Caudate nucleus (tissue), 63 donors: ENCODE measurements at places on chromosomes 6 and 20.

- no peak for DNase-seq
Observed at GRCh38 chr6:29021434-29021833, 16.3 kb upstream of the ZNF311 start.

DNA sequence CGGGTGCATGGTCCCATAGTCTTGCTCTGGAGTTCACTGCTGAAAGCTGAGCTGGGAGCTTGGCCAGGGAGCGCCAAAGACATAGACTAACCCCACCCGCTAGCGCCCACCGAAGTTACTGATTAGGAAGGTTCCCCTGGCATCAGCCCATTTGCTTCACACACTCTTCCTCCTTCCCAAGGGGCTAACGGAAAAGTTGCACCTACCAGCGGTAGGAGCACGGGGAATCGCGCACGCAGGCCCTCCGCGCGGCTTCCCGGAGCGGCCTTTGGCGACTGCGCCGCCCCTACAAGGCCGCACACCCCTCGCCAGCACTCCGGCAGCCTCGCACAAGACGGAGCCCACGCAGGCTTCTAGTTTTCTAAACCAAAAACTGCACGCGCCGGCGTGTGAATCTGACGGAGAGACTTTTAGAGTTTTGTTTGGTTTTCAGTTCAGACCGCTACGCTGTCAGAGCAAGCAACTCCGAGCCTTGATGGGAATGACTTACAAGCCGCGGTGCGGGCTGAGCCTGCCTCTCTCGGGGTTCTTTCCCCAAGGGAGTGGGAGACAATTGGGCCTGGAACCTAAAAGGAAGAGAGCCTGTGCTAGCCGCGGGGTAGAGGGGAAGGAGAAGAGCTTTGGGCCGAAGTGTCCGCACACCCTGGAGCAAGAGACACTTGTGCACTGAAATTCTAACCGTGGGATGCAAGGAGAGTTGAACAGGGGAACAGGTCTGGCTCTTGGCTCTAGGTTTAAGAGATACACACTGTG, 891 bp upstream of the POU3F2 start:
- no peak for DNase-seq

DNA sequence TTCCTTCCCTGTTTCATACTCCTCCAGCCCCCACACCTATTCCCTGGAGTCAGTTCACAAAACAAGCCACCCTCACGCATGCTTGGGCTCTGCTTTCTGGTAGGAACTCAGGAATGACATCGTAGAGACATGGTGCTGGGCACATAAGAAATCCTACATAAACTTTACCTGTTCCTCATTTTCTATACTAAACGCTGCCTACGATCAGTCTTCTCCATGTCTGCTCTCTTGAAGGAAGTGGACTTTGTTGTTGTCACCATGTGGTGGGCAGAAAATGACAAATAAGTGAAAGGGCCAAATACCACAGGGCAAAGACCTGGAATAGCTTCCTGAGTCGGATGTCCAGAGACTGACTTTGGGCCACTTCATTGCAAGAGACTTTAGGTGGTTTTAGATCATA, 10.1 kb downstream of the MYLK4 start:
- DNase-seq: no peak

- DNase-seq: no peak
Observed at GRCh38 chr20:50798650-50799049, 3.8 kb downstream of the BCAS4 start.

GRCh38 chr6:20575125-20575524, 40.9 kb downstream of the CDKAL1 start:
- no peak for DNase-seq

- no peak for DNase-seq
Observed at GRCh38 chr6:69424581-69424980, 372.2 kb downstream of the LMBRD1 start.

DNA sequence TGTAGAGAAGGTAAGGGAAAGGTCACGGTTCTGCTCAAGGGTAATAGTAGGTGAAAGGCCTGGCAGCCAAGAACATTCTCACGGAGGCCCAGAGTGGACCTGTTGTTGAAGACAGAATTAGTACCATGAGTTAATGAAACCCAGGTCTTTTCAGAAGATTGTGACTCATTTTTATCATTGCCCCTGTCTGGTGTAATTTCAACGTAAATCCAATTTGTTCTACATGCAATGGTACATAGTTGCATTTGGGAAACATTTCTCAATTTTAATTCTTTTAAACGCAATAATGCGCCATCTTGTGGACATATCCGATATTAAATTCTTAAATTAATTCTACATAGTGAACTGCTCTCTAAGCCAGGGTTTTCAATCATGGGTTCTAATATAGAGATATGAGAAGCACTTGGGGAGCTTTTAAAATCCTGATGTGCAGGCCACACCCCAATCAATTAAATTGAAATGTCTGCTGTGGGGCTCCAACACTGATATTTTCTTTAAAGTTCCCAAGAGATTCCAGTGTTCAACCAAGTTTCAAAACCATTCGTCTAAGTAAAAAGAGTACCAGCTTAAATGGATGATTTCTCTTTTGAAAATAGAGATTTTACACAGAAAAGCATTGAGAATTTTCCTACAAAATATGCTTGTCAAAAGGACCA, 257.4 kb downstream of the PLCB1 start:
- DNase-seq: no peak

- DNase-seq: no peak
Observed at GRCh38 chr6:162467679-162468078, 259.9 kb downstream of the PRKN start.

- DNase-seq: no peak
Observed at GRCh38 chr6:6412221-6412620, 91.8 kb upstream of the F13A1 start.

GRCh38 chr6:136326038-136326553, 36.5 kb upstream of the BCLAF1 start:
- no peak for DNase-seq
